NCI-H460 (cell line): ENCODE measurements at places on chromosomes 12 and 14.

- DNase-seq: no peak
These were observed 75.9 kb upstream of the DHRS4 start for GRCh38 chr14:23877538-23878180.

DNA sequence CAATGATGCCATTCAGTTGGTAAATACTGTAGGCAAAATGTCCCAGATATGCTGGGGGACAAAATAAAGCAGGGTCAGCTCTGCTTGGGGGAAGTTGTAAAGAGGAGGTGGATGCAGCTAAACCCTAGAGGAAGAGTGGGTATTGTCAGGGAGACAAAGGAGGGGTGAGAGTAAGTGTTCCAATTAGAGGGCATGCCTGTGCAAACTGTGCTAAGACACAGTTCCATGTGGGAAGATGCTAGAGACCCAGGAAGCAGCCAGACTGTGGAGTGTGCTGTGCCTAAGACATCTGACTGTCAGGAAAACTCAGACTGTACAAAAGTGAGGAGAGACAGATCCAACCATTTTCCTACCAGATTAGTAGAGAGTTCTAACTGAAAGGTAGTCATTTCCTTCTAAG, 474.3 kb downstream of the ATP23 start:
- DNase-seq: no peak

DNA sequence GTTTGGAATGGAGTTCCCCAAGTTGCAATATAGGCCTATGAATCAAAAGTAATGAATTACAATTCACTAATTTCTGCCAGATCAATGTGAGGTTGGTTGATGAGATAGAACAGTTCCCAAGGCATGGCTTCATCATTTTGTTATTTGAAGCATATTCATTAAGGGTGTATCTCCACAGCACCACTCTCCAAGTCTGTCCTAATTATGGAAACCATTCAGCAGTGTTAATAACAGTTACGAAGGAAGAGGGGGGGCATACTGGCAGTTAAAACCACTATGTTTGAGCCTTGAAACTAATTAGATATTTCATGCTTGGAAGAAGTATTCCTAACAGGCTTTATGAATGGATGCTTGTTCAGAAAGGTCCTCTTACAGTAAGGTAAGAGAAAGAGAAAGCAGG, 520.3 kb downstream of the DIO2 start:
- DNase-seq: no peak

DNA sequence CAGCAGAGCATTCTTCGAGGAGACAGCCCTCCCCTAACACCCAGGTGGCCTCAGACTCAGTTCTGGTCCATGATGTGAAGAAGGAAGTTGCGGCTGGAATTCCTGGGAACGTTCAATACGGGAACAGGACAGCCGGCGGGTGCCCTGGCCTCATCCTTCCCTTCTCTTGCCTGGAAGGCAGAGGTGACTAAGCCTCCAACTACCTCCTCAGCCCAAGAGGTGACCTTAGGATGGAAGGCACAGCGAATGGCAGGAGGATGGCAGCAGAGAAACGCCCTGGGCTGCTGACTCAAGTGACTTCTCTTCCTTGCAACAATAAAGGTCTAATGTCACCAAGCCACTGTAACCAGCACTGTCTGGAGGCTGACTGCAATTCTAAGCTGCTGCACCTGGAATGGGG, 36.1 kb downstream of the DHX37 start:
- no peak for DNase-seq

- no peak for DNase-seq
These were observed 168.2 kb downstream of the ZFP36L1 start for GRCh38 chr14:68624541-68625220.

GRCh38 chr12:28974166-28974565, 174.9 kb upstream of the FAR2 start:
- DNase-seq: no peak

DNA sequence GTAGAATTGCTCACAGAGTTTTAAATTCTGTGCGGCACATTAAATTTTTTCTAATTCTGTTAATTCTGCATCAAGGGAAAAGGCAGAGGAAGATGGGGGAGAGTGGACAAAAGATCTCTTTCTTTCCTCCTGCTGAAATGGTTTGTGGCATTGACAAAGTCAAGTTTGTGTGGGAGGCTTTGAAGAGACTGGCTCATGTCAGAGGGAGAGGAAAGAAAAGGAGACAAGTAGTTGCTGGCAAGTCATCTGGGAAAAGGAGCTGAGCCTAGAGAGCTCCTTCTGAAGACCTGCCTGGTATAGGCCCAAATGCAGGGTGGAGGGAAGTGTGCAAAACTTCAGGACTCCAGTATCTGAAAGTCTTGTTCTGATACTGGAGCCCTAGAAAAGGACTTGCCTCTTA, 36.3 kb downstream of the TTLL5 start:
- DNase-seq: no peak

DNA sequence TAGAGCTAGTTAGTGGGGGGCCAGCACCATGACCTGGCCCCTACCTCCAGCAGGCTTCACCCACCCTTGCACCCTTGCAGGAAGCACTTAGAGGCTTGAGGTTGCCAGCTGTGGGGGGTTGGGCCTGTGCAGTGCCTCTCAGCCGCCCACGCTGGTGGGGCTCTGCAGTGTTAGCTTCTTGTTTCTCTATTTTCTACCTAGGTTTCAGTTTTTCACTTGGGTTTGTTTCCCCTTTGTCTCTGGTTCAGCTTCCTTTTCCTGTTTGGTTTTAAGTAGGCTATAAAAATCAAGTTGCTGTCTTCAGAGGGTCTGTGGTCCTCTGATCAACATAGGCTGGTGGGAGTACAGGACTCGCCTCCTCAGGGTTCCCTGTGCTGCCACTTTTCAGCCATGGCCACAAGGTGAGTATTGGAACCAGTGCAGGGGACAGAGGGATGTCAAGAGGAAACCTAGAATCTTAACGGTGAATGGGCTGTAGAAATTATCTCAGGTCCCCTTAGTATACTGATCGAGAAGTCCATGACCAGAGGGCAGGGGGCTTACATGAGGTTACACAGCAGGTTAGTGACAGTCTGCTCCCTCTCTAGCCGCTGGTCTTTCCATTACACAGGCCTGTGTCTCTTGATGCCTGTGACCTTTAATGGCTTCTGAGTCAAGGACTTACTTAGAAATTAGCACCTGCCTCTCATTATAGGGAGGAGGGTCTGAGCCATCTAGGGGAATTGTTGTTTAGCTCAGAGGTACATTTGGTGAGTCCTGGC, at the start of gene EVL:
Gene EVL, plus strand, starts transcription at position 312 of the 761 bp plus-strand sequence. Its CDS starts 79 bp downstream, at position 391.
- no peak for DNase-seq

GRCh38 chr12:4269279-4269991, 4.1 kb upstream of the CCND2 start:
- no peak for DNase-seq

DNA sequence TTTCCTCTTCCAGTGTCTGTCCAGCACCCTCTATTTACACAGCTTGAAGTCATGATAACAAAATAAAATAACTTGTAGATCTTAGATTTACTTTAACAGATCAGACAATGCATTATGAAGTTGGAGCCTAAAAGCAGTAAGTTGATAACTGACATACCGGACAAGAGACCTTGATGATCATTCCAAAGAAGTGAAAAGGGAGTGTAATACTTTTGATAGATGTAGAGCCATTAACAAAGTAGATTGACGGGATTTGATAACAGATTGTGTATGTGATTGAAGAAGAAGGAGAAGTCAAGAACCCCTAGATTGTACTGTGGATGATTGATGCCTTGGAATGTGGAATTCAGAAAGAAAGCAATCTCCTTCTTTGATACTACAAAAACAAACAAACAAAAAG, 403.8 kb upstream of the MGAT4C start:
- peak; percentile 35 for DNase-seq

DNA sequence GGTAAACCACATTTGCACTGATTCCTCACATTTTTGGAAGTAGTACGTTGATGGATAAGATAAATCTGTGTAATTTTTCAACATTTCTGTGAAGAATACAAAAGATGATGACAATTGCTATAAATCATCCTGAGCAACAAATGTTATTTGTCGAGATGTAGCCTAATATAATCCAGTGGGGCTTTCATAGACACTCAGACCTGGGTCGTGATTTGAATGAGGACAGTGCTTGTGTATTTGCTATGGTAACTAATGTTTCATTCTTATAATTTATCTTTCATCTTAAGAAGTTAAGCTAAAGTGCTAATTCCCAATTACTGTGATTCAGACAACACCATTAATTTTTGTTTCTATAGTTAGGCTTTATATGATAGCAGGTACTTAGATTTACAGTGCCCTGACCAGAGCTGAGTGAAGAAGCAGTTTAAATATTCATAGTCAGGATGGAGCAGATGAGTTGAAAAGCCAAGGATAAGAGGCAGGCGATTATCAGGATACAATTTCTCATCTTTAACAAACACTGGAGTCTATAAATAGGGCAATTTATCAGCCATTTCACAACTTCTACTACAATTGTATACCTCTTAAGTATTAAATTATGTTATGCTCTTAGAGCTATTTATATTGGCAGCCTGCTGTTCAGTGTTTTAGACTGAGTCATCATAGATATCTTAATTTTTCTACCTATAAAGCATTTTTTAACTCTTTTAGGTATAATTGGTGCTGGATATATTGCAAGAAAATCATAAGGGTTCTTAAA, 359.9 kb downstream of the TRHDE start:
- no peak for DNase-seq

DNA sequence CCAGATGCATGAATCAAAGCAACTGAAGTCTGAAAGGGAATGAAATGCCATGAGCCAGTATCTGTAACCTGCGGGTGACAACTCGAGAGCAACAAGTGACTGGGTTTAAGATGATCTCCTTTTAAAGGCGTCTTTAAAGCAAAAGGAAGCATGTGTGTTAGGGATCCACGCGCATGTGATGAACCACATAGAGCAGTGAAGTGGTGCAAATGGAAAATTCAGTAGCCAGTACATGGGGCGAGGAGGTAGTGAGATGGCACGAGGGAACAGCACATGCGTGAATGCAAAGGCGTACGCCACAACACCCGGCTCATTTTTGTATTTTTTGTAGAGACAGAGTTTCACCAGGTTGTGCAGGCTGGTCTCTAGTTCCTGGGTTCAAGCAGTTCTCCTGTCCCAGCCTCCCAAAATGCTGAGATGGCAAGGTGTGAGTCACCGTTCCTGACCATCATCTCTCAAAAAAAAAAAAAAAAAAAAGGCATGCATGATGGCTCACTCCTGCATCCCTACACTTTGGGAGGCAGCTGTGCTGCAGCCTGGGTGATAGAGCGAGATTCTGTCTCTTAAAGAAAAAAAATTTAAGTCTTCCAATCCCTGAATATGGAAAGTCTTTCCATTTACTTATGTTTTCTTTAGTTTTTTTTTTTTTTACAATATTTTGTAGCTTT, 24.6 kb upstream of the BCL7A start:
- no peak for DNase-seq

GRCh38 chr12:28540324-28540714, 350.1 kb downstream of the CCDC91 start:
- no peak for DNase-seq

DNA sequence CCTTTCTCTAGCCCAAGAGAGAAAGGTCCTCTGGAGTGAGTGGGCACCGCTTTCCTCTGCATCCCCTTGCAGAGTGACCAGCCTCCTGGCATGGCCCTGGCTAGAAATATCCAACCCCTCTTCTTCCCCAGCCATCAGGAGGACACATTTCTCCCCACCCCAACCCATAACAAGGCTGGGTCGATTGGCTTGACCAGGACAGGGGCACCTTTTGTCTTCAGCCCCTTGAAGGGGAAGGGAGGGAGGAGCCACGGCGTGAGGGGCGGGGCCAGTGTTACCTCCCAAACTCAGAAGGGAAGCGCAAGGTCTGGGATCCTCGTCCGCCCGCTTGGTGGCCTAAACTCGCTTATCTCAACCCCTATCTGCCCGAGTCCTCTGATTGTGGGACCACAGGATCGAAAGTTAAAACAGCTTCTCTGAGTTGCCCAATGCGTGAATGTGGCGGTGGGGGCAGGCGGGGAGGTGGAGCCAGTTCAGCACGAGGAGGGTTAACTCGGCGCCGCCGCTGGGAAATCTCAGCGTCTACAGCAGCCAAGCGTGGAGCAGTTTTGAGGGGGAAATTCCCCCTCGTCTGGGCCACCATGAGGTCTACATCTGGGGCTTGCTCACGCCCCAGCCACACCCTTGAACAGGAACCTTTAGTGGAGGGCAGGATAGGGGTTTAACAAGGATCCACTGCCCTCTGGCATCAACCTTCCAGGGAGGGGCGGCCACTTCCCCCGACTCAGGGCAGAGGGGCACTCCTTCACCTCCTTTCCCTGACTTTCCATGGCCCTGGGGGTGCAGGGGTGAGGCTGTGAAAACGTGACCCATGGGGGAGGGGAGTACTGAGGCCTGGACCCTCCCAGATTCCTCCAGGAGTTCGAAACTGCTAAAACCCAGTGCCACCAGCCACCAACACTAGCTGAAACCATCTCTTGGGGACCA, 795 bp downstream of the STAT6 start:
- peak; percentile 47 for DNase-seq

GRCh38 chr12:5096241-5096924, 52.7 kb downstream of the KCNA5 start:
- no peak for DNase-seq

DNA sequence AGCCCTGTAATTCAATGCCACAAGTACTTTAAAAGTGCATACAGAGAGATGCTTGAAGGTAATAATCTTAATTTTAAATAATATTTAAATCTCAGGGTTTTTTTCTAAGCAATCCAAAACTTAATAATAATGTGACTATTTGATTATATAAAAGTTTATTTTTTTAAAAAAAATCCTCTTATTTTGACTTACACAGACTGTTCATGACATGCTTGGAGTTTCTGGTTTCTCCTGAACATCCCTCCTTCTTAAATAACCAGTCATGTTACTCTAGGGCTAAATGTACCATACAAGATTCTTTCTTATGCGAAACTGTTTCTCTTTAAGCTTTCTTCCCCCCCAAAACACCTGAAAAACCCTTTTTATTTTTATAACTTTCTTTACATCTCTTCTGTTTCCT, 58.2 kb upstream of the SLC2A13 start:
- DNase-seq: no peak

DNA sequence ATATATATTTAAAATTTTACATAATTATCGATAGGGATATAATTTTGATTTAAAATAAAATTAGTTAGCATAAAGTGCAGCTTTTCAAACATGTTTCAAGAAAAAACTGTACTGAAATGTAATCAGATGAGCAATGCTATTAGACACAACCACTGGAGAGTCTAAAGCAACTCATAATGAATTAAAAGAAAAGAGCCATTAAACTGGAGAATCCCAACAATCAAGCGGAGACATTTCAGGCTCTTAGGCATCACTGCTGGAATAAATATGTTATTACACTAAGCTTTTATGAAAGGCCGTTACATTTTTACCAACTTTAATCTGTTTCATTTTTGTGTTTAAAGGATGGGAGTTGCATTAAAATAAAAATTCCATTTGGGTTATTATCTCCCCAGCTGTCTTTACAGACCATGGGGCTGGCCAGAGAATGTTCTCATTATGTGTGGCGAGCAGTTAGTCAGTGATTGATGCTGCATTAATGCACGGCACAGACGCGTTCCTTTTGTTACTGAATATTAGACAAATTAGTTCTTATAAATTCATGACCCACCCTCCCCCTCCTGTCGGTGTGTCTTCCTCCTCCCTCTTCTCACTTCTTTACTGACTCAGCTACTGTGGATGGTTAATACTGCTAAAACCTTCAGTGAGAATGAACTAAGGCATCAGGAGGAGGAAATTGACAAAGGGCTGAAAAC, 156.8 kb downstream of the PDZRN4 start:
- no peak for DNase-seq
